Stimulated activated CD4-positive, alpha-beta T cell treated with anti-CD3 and anti-CD28 coated beads, Interleukin-15, amount 100 ng/mL, for 1 hour (primary cell): ENCODE measurements at places on chromosomes 5 and 9.

GRCh38 chr5:138212828-138213160 lies 329 bp downstream of the CDC23 start:
- DNase-seq, result no peak

- DNase-seq, result no peak
These were observed 2.4 kb downstream of the CKMT2 start for GRCh38 chr5:81235287-81236072.

DNA sequence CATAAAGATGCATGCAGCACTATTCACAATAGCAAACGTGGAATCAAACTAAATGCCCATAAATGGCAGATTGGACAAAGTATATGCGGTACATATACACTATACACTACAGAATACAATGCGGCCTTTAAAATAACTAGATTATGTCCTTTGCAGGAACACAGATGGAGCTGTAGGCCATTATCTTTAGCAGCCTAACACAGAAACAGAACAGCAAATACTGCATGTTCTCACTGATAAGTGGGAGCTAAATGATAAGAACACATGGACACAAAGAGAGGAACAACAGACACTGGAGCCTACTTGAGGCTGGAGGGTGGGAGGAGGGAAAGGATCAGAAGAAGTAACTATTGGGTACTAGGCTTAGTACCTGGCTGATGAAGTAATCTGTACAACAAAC lies 758.2 kb downstream of the TLE1 start:
- DNase-seq, result no peak

GRCh38 chr5:57780306-57780960 lies 297.8 kb upstream of the ACTBL2 start:
- no peak for DNase-seq

DNA sequence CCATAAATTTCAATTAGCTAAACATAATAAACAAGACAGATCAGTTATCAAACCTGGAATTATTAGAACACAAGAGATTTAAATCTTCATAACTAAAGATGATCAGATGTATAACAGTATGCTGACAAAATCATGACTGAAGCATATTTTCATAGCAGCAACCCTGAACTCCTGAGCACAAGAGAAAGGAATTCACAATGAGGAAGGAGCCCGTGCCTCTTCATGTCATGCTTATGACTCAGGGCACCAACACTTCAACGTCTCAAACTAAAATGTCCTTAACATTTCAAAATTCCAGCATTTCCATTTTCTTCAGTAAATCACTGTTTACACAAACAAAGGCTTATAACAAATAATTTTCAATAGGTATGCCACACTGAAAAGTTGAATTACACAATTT lies 6.7 kb downstream of the AP3B1 start:
- no peak for DNase-seq

- DNase-seq, result no peak
These were observed 1298.8 kb upstream of the CDH6 start for GRCh38 chr5:29894668-29895067.

DNA sequence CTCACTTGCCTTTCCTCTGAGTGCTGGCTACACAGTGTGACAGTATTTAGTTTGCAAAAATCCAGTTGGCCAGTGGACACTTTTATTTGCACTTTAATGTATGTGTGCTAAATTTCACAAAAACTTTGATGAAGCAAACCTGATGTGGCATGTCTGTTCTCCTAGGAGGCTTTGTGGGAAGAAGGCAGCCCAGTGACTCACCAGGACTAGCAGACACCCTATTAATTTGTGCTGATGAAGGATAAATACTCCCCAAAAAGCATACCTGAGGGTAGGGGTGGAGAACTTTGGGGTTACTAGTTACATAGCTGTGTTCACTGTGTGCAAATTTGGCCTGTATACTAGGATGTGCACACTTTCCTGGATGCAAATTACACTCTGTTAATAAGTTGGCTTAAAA lies 39.3 kb upstream of the IPPK start:
- DNase-seq, result no peak

DNA sequence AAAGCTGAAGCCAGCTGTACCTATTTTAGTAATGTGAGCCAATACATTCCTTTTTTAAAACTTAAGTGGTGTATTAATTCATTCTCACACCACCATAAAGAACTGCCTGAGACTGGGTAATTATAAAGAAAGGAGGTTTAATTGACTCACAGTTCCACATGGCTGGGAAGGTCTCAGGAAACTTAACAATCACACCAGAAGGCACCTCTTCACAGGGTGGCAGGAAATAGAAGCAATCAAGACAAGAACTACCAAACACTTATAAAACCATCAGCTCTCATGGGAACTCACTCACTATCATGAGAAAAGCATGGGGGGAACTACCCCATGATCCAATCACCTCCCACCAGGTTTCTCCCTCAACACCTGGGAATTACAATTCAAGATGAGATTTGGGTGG lies 21.0 kb downstream of the ESM1 start:
- DNase-seq, result no peak

GRCh38 chr9:69455311-69455710 lies 130.3 kb downstream of the ENTREP1 start:
- DNase-seq, result no peak

DNA sequence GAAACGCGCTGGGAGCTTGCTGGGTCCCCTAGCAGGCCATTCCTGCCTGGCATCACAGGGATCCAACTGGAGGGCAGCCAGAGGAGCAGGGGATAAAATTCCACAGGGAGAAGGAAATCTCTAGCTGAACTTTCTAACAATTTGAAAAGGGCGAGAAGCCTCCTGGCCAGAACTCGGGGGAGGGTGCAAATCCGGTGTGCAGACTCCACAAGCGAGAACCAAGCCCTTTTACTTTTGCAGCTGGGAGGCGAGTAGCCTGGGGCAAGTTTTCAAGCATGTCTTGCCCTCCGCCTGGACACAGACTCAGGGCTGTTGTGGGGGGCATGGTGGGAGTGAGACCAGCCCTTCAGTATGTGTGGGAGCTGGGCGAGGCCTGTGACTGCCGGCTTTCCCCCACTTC lies 14.3 kb upstream of the POU5F2 start:
- DNase-seq, result no peak

DNA sequence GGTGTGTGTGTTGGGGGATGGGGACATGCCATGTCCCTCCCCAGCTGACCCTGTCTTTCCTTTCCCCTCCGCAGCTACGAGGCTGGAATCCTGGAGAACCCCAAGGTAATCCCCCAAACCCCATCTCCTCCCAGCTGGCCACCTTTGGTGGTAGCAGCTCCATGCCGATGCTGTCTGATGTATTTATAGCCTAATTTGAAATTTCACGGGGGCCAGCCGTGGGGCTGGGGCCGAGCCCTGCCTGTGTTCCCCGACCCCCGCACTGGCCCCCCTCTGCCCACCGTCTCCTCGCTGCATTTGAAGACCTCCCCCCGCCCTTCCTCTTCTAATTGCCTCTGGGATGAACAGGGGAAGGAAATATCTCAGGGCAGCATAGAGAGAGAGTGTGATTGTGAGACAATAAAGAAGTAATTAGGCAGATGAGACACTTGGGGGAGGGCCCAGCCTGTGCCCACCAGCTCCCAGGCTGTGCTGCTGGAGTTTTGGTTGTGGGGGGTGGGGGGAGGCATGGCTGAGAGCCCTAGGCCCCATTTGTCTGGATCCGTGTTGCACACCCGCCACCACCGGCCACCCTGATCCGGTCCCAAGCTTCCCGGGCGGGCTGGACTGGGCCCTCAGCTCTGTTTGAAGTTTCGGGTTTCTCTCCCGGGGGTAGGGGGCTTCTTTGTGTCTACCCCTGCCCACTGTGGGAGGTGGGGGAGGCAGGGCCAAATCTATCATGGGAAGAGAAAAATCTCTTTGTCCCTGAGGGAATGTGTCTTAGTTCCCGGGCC lies 26.8 kb downstream of the ASS1 start:
- DNase-seq, result no peak

- DNase-seq, result no peak
These were observed 87.0 kb downstream of the WNK2 start for GRCh38 chr9:93270976-93271375.

GRCh38 chr5:128263357-128263756 lies 179.8 kb downstream of the SLC12A2 start:
- DNase-seq, result no peak

GRCh38 chr5:115480271-115480670 lies 64.3 kb downstream of the FEM1C start:
- no peak for DNase-seq

- no peak for DNase-seq
These were observed 181.3 kb downstream of the GRIA1 start for GRCh38 chr5:153671653-153672346.

GRCh38 chr9:33868440-33868973 lies 51.5 kb downstream of the UBE2R2 start:
- DNase-seq, result no peak

DNA sequence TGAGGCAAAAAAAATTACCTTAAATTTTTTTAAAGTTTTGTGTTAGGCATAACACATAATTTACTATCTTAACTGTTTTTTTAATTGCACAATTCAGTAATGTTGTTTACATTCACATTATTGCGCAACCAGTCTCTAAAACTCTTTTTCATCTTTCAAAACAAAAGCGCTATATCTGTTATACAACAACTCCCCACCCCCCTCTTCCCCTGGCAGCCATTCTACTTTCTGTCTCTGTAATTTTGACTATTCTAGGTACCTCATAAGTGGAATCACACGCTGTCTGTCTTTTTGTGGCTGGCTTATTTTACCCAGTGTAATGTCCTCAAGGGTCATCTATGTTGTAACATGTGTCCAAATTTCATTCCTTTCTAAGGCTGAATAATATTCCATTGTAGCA lies 241.5 kb upstream of the DMRT1 start:
- no peak for DNase-seq

DNA sequence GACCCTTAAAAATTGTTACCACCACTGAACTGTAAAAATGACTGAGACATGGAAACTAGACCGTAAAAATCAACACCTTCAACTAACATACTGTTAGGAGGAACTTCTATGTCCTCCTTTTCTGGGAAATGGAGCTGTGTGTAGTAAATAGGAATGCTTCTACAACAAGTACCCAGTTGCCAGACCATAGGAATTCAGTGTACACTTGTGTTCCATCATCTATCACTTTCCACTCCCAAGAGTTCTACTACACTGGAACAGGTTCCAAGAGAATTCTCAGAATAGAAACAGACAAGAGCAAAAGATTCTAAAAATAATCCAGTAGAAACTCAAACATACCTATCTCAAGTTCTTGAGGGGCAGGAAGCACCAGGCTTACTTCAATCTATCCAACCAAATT lies 23.6 kb downstream of the UBAP2 start:
- DNase-seq, result no peak

GRCh38 chr5:68949256-68949655 lies 144.6 kb upstream of the SLC30A5 start:
- no peak for DNase-seq

GRCh38 chr5:74500110-74500917 lies 140.2 kb downstream of the ENC1 start:
- no peak for DNase-seq

- no peak for DNase-seq
These were observed 52.8 kb downstream of the CAST start for GRCh38 chr5:96714951-96715451.

- DNase-seq, result no peak
These were observed 13.6 kb upstream of the REEP5 start for GRCh38 chr5:112935675-112936074.

DNA sequence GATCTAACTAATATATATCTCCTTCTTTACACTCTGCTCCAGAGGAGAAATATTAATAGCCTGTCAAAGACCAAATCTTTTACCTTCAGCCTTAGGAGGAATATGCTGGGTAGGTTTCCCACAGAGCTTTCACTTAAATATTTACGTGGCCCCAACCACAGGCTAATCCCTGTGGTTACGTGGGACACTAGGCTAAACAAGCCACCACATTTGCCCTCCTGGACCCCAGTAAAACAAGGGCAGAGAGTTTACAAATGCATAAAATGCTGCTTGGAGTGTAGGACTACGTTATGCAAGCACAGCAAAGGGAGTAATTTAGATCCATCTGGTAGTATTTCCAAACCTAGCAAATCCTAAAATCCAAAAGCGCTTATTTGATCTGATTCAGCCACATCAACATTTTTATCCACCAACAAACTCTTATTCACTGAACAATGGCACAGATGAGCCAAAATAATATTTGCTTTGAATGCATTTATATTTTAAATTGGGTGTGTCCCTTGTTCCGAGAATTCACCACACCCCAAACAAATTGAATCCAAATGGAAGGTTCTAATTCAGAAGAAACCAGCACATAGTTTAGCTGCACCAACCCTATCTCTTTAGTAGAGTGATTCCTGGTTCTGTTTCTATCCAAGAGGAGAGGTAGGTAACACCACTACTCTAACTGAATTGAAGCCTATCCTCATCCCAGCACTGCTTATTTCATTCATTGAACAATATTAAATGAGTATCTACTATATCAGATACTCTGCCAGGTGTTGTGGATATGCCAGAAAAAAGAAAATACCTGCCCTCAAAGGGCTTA lies 179.0 kb downstream of the TSSK1B start:
- no peak for DNase-seq

DNA sequence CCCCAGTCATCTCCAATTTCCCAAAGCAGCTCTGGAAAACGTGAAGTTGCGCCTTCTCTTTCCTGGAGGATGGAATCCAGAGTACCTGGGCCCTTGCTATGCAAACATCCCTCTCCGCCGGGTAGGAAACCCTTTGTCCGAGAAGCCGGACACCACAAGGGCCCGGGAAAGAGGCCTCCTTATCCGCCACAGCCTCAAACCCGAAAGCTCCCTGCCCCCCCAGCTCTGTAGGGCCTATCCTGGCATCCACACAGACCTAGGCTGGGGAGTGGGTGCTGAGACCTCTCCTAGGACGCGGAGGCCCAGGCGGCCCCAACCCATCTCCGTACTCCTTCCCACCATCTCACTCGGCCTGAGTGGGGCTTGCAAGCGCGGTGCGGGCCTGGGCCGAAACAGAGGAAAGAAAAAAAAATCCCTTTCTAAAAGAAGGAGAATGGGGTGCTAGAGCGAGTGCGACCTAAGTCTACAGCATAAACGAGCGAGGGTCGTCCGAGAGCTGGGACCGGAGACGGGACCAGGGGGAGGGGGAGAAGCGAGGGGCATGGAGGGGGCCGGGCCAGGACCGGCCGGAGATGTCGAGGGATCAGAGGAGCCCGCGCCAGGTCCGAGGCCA lies 624 bp downstream of the FBXW11 start:
- DNase-seq, result no peak

GRCh38 chr5:141707510-141707909 lies 25.5 kb upstream of the ARAP3 start:
- no peak for DNase-seq

DNA sequence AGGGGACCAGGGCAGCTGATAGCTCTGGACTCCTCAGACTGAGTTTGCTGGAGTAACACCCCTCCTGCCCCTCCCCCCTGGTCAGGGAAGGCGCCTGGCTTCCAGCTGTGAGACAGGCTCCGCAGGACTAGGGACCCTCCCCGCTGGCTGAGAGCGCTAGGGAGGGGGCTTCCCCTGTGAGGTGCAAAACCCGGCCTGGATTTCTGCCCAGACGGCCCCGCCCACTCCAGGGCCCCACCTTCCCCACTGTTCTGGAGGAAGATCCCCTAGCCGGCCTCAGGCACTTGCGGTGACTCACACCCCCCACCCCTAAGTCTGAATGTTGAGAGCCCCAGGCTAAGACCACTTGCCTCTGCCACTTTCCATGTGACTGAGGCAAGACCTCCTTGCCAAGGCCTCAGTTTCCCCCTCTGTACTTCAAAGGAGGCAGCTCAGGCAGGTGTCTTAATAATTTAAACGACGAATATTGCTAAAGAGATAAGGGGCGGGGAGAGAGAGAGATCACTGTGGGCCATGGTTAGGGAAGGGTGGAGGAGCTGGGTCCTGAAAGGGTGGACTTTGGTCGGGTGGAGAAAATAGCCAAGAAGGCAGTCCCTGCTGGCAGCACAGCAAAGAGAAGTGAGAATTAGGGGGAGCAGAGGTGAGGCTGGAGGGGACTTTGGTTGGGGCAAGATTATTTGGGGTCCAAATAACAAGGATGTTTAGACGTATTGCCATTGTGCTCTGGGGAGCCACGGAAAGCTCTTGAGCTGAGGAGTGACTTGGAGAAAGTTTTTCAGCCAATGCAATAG lies 1.0 kb upstream of the DAB2IP start:
- DNase-seq, result no peak
